ENCODE measurements at places on chromosomes 2 and 18.

- no peak for DNase-seq
Observed at GRCh38 chr2:190785334-190785733, 95.3 kb upstream of the GLS start.

GRCh38 chr2:67471681-67472080 is 74.5 kb downstream of the ETAA1 start:
- DNase-seq = no peak

- DNase-seq = no peak
Observed at GRCh38 chr2:224264259-224264658, 137.6 kb downstream of the FAM124B start.

DNA sequence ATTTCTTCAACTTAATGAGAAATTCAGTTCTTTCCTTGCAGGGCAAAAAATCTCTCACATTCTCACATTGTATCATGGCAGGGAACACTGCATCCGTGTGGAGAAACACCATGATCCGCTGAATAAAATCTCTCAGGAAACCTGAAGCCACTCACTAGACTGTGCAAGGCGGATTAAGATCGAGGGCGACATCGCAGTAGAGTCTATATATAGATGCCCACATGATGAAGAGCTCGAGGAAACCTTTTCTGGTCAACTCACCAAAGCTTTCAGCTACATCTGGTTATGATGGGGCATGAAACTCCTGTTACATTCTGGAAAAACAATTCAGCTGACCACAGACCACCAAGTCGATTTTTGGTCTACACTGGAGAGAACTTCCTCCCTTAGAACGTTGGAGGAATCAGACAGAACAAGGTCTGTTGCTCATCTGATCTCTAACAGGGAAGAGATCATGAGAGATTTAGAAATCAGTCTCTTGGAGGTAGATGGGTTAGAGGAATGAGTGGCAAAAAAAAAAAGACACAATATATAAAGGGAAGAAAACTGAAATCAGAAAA is 162.9 kb upstream of the ZNF516 start:
- DNase-seq = no peak

DNA sequence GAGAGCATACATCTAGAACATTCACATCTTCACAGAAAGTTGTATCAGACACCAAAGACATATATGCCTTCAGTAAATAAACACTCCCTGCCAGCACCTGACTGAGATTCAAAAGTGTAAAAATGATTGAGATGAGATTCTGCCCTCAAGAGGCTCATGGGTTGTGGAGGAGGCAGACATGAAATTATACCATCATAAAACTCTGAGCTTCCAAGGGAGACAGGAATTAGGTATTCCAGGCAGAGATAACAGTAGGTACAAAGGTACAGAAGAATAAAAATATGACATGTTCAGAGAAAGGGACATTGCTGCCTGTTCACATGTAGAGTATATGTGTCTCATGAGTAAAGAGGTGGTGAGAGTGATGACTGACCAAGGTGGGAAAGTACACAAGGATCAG is 322.3 kb downstream of the OSR1 start:
- DNase-seq = no peak

- peak; percentile 7 for DNase-seq
Observed at GRCh38 chr18:63197246-63197869, 122.2 kb downstream of the BCL2 start.

GRCh38 chr2:180694445-180695421 is 285.7 kb upstream of the UBE2E3 start:
- DNase-seq = peak; percentile 21
